Nucleus accumbens (tissue), 56 donors: ENCODE measurements at places on chromosomes 3 and 15.

- DNase-seq, result no peak
These were observed 31.8 kb downstream of the IQGAP1 start for GRCh38 chr15:90419738-90420406.

- DNase-seq, result no peak
These were observed 46.2 kb upstream of the ADGRG7 start for GRCh38 chr3:100563228-100563627.

DNA sequence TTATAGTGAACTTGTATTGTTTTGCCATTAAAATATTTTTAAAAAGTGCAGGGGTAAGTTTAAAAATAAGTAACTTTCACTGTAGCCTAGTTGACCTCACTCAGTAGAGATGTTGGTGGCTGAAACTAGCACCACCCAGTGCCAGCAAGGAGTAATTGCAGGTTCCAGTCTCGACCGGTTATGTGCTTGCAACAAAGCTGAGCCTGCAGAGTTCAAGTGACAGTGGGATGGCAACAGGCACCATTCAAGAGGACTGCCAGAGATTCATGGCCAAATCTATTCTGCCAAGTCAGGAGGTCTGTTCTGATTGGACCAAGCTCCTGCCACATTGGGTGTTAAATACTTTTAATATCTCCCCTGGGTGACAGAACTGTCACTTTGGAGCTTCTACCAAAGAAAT is 2.7 kb downstream of the ADAMTS7 start:
- no peak for DNase-seq

GRCh38 chr3:102484-102883 is 94.1 kb upstream of the CHL1 start:
- no peak for DNase-seq

DNA sequence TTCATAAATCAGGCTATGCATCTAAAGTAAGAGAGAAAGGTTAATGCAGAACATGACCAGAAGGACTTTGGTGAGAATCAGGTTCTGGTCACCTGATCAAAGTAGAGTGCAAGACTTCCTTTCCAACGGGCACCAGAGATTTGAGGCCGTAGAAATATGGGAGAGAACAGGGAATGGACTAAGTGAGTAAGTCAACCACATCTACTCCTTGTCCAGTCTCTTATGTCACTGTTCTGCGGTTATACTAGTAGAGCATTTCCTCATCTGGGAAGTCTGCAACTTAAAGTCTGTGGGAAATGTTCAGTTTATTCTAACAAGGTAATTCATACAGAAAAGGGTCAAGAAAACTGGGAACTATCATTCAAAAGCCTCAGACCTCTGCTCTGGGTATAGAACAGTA is 232.8 kb downstream of the CPNE4 start:
- no peak for DNase-seq

DNA sequence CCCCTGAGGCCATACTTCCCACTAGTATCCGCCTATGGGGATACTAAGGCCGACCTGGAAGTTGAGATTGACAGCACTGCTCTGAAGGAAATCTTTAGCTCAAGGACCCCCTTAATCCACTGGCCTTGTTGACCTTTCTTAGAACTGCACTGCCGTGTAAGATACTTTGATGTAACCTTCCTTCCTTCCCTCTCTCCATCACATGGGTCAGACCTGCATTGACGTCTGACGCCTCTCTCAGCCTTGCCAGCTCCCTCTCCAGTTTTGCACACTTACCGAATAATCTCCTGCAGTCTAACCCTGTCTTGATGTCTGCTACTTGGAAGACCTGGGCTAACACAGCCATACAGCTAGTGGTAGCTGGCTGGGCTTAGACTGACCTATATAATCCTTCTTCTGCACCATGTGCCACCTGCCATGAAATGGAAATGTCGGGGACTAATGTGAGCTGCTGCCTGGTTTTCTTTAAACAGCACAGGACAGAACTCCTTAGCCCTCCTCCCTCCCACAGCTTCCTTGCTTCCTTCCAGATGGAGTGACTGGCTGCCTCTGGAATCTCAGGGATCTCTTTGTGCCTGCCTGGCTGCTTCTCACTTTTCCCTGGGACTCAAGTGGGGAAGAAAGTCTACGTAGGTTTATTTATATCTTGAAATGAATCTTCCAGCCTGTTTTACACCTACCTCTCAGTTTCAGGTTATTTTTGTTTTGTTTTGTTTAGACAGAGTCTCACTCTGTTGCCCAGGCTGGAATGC is 39.2 kb upstream of the HERC1 start:
- no peak for DNase-seq
